Activated T-helper 1 cell treated with Interleukin-2 at 50 U/mL for 16 hours (primary cell): ENCODE measurements at places on chromosomes 1 and 21.

GRCh38 chr1:159208175-159208825 lies 3.6 kb downstream of the ACKR1 start:
- DNase-seq: no peak

DNA sequence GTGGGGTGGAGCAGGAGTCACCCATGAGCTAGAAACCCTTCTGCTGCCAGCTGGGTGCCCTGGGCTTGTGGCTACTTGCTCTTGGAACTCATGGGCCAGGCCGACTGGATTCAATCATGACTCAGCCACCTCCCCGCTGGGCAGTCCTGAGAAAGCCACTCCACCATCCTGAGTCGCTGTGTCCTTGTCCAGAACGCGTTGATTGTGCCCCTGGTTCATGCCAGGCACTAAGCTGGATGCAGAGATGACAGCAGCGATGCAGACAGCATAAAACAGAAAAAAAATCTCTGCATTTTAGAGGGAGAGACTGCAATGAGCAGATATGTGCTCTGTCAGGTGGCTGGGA lies 10.6 kb downstream of the PADI1 start:
- no peak for DNase-seq

GRCh38 chr1:247111700-247112478 lies 7.7 kb upstream of the ZNF669 start:
- no peak for DNase-seq

GRCh38 chr1:39086386-39086785 lies 60.2 kb downstream of the NDUFS5 start:
- no peak for DNase-seq

- no peak for DNase-seq
Measured at GRCh38 chr1:19676438-19676922, 11.8 kb downstream of the HTR6 start.

GRCh38 chr1:87151500-87152421 lies 176.9 kb upstream of the LMO4 start:
- DNase-seq: no peak

DNA sequence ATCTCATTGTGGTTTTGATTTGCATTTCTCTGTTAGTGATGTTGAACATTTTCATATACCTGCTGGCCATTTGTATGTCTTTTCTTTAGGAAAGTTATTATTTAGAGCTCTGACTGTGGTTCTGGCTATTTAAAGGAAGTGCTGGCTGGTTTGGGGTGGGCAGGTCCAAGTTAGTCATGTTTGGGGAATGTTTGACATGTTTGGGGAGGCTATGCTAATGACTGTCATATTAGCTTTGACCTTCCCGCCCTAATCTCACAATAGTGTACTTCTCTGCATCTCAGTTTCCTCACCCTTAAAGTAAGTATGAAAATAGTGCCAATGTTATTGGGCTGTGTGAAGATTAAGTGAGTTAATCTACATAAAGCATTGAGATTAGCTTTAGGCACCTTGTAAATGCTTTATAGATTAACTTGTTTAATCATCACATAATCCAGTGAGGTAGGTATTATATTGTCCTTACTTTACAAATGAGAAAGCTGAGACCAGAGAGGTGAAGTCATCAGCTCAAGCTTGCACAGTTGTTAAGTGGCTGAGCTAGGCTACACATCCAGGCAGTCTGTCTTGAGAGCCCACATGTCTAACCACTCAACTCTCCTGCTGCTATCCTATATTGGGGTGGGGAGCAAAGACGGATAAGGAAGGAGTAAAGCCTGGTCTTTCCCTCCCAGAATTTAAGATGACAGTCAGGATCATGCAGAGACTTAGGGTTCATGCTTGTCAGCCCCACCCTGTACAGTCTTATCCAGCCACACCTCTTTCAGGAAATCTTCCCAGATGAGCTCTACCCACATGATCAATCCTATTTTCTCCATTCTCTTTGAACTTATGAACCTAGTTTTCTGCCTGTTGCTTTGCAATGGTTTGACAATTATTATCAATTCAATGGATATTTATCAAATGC lies 22.8 kb upstream of the CRNN start:
- no peak for DNase-seq

- no peak for DNase-seq
Measured at GRCh38 chr21:28892199-28893111, 100.2 kb downstream of the LTN1 start.

- no peak for DNase-seq
Measured at GRCh38 chr1:117060441-117061317, 553 bp downstream of the TTF2 start.

- DNase-seq: no peak
Measured at GRCh38 chr1:203475012-203475981, at the start of gene PRELP. TSS of gene PRELP (plus strand) at chr1:203475806. CDS start at chr1:203483185, 7,379 bp downstream.

- no peak for DNase-seq
Measured at GRCh38 chr1:243923292-243924171, 73.5 kb upstream of the AKT3 start.
